ENCODE measurements at places on chromosomes 3 and 15.

DNA sequence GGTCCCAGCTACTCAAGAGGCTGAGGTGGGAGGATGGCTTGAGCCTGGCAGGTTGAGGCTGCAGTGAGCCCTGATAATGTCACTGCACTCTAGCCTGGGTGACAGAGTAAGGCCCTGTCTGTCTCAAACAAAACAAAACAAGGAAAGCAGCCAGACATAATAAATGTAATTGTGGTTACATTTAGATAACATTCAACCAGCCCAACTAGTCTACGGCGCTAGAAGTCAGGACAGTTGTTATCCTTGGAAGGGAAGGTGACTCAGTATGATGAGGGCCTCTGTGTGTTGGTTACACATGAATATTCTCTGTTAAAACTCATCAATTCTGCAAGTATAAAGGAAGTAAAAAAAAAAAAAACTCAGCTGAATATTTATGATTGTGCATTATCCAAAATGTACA lies 27.0 kb upstream of the CSPG5 start:
- no peak for DNase-seq

DNA sequence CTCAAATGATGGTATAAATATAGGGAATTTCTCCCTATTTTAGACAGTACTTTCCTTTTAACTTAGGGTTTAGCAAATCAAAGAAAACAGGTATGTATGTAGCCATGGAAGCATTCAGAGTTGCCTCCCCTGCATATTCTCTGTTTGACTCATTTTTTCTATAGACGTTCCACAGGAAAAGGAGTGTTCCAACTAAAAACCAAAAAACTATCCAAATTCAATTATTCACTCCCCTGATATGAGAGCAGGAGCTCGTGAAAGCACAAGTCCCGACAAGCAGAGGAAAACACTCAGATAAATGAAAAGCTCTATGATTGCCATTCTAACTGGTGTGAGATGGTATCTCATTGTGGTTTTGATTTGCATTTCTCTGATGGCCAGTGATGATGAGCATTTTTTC lies 119.5 kb downstream of the FRMD5 start:
- no peak for DNase-seq

- DNase-seq, result no peak
These were observed 58.6 kb downstream of the FBXL22 start for GRCh38 chr15:63655683-63656372.

- DNase-seq, result no peak
These were observed 3.1 kb downstream of the LRCH3 start for GRCh38 chr3:197794115-197794514.

- no peak for DNase-seq
These were observed 8.7 kb upstream of the RFX7 start for GRCh38 chr15:56252386-56252785.

GRCh38 chr3:107910713-107911259 lies 180.0 kb downstream of the CD47 start:
- DNase-seq, result no peak

DNA sequence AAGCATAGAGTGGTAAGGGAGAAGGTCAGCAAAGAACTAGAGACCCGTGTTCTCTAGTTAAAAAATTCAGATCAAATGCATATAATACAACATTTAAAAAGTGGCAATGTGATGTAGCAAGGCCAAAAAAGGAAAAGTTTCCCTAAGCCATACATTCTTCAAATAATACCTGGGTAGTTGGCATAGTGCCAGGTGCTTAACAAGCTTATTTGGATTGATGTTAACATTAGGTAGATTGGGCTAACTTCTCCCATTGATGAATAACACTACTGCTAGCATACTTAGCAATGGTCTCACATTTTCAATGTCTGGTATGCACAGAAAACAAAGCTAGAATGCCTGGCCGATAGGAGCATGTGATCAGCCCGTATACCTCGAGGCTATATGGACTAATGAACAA lies 283.6 kb upstream of the RARB start:
- no peak for DNase-seq

DNA sequence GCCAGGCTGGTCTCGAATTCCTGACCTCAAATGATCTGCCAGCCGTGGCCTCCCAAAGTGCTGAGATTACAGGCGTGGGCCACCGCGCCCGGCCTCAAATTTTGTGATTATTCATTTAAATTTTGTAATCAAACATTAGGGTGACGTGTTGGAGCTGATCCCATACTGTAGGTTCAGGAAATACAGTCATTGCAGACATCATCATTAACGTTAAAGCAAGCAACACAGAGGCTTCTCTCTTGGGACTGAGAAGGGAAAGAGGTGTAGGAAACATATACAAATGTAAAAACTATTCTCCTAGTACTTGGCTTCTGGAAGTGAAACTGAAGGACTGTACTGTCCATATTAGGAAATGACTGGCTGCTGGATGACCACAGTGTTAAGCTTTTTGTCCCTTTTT lies 11.1 kb upstream of the ARID3B start:
- no peak for DNase-seq

DNA sequence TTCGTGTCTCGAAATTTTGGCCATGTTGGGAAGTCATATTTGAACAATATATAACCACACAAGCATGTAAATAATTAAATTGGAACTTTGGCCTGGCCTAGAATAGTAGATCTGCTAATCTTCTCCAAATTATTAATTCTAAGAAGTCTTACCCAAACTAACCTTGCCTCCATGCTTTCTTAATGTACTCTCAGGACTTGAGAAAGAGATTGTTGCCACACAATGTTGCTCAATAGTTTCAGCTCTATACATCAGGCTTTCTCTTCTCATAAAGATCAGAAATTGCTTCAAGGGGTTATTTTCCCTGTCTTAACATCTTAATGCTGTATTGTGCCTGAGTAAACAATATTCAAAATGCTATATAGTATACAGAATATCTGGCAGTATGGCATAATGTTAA lies 202.7 kb upstream of the LRIG1 start:
- no peak for DNase-seq

GRCh38 chr3:39146611-39147591 lies 6.5 kb downstream of the CSRNP1 start:
- DNase-seq, result no peak

DNA sequence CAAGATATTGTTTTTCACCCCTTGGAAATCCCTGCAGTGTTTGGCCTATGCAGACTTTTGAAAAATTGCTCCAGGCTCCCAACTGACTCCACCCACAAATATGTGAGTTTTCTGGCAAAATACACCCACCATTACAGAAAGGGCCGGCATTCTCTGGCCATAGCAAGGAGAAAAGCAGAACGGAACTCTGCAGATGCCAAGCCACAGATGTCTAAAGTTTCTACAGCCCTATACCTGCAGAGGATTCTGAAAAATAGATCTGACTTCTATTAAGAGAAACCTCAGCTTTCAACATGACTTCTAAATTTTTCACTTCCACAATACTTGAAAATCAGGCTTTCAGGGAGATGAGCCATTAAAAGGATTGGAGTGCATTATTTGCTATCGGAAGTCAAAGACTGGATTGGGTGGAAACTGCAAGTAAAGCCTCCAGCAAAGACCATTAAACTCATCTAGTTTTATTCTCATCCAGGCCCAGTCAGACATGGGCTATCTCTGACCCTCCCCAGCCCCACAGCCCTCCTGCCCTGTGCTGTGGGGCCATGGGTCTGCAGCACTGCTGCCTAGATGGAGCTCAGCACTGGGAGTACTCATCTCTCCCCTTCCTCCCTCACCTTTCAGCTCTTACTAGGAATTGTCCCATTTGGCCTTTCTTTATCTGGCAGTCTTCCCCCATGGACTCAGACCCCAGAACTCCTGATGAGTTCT lies 243.1 kb upstream of the GOLGA6L4 start:
- no peak for DNase-seq

- no peak for DNase-seq
These were observed at the start of gene BCL2A1 for GRCh38 chr15:79970624-79971434. TSS of gene BCL2A1 (minus strand) at chr15:79971196. CDS start at chr15:79971119, 77 bp downstream.

DNA sequence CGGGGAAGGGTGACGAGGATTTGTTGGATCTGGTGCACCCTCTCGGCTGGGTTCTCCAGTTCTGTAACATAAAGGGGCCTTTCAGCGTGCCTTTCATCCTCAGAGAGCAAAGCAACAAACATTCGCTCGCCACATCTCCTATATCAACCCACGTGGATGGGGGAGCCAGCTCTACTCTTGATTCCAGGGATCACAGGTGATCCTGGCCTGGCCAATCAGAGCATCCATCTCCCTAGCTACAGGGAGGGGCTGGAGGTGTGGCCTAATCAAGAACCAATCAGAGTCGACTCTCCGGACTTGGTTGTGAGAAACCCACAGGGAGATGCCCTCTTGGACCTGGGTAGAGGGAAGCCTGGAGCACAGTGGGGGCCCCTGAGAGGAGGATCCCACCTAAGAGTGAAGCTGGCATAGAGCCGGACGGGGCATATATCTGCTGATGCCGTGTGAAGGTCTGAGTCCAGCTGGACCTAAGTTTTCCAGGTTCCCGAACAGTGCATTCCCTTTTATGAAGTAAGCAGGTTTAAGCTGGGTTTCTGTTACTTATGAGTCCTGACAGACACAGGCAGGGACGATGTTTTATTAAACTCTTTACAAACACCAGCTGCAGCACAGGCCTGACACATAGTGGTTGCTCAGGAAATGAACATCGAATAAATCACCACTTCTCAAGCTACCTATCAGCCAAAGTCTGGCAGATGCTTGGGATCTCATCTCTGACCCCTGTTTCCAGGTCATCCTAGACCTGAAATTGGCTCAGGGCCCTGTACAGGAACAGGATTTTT lies 50.7 kb upstream of the RAD18 start:
- no peak for DNase-seq

- no peak for DNase-seq
These were observed 185.5 kb downstream of the MCTP2 start for GRCh38 chr15:94416820-94417219.

DNA sequence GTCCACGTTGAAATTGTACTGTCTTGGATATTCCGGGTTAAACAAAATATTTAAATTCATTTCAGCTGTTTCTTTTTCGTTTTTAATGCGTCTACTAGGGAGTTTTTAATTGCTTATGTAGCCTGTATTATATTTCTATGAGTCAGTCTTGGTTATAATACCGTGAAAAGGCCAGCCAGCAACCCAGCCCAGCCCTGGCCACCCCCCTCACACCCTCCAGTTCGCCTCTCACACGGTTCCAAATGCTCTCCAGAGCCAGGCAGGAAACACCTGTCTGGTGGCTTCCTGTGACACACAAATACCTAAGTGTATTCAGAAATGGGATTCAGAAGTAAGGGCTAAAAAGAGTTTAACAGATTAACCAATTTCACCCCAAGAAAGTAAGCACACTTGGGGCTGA lies 4.4 kb downstream of the SH3BP5 start:
- no peak for DNase-seq

- no peak for DNase-seq
These were observed 20.3 kb downstream of the UBP1 start for GRCh38 chr3:33419948-33420347.
